ENCODE measurements at places on chromosomes 13 and 19.

DNA sequence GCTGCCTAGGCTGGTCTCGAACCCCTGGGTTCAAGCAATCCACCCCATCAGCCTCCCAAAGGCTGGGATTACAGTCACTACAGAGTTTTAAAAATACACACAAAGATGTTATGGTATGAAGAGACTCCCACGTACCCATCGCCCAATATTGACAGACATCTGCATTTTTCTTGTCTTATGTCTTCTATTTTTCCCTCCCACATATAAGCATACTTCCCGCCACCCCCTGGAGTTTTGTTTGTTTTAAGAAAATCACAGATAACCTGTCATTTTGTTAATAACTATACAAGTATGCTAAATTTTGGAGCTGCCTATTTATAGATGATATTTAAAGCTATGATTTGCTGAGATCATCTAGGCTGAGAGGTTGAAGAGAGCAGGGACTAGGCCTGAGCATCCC lies 6.2 kb upstream of the SMG9 start:
- DNase-seq = no peak

GRCh38 chr19:11227195-11227886 lies 12.1 kb upstream of the ANGPTL8 start:
- DNase-seq = no peak

DNA sequence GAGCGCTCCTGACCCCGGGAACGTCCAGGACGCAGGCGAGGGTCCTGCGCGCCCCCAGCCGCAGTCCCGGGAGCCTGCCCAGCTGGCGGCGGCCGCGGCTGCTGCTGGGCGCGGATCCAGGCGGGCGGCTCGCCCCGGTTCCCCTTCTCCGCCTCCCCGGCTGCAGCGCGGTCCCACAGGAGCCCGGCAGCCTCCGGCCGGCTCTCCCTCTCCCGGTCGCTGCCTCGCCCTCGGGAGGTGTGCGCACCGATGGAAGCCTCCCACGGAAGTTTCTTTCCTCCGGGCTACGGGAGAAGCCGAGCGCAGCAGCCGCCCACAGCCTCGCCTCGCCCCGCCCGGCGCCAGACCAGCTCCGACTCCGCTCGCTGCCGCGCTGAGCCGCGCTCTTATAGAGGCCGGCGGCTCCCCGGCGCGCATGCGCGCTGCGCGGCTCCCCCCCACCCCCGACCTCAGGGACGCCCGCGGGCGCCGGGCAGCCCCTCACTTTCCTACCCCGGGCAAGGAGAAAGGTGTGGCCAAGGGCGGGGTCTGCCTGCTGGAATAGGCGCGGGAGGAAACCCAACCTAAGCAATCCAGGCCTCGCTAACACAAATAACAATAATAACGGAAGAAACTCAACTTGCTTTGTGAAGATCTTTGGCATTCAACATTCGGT lies at the start of gene SHISA2:
Gene SHISA2, minus strand, starts transcription at position 360 of the 655 bp plus-strand sequence. CDS start 1,041 bp downstream, outside the sequence.
- DNase-seq = no peak

- no peak for DNase-seq
These were observed 20.7 kb upstream of the ZNF507 start for GRCh38 chr19:32324631-32325285.

- DNase-seq = no peak
These were observed 102.5 kb downstream of the GADD45B start for GRCh38 chr19:2578391-2578890.

DNA sequence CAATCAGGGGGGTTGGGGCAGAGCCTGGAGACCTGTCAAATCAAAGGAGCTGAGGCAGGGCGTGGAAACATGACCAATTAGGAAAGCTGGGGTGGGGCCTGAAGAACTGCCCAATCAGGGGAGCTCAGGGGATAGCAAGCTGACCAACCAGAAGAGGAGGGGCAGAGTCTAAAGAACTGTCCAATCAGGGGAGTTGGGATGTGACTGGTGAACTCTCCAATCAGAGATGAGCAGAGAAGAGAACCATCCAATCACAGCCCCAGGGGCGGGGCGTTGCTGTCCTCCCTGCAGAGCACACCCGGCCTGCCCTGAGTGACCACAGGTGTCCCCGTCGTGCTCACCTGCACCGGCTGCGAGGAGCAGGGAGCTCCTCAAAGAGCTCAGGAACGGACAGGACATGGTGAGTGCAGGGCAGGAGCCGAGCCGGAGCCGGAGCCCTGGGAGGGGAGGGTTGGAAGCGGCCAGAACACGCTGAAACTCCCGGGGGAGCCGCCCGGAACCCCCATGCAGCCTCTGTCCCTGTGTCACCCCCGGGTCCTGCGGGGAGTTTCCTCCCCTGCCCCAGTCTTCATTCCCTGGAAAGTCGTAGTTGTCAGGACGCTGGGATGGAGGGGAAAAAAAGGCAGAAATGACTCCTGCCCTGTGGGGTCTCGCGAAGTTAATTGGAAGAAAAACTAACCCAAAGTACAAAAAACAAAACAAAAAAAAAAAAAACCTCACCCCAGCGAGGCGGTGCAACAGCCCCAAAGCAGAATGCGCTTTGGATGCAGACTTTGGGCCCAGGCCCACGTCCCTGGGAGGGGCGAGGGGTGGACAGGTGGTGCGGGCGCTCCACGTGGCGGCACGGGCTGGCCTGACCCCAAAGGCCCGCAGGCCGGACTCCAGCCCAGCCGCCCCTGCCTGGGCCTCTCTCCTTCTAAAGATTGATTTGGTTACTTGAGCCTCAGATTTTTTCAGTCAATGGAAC lies at the start of gene ZNF556:
Gene ZNF556, plus strand, starts transcription at position 311 of the 967 bp plus-strand sequence. Its CDS starts 87 bp downstream, at position 398.
- no peak for DNase-seq

DNA sequence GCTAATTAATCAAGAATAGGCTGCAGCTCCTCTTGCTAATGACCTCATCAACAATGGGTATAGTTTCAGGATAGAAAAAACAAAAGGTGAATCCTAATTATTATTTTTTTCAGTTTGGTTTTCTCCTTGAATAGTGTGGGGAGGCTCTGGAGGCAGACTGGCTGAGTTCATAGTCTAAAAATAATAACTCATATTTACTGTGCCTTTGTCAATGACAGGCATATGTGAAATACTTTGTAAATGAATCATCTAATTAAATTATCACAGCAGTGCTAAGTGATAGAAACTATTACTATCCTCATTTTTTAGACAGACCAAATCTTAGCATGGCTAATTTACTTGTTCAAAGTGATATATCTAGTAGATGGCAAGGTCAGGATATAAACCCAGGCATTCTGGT lies 1261.0 kb upstream of the SLC10A2 start:
- no peak for DNase-seq

DNA sequence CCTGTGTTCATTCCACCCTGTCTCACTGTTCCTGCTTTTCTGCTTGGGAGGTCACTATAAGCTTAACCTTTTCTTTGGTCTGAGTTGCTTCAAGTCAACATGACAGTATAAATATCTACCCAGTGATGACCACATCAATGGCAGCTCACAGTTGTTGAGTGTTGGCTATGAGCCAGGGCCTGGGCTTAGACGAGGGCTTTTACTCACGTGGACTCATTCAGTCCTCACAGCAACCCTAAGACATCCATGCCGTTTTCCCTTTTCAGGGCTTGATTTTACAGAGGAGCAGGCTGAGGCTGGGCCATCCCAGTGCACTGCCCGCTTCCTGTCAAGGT lies 10.2 kb upstream of the CCDC97 start:
- DNase-seq = no peak

DNA sequence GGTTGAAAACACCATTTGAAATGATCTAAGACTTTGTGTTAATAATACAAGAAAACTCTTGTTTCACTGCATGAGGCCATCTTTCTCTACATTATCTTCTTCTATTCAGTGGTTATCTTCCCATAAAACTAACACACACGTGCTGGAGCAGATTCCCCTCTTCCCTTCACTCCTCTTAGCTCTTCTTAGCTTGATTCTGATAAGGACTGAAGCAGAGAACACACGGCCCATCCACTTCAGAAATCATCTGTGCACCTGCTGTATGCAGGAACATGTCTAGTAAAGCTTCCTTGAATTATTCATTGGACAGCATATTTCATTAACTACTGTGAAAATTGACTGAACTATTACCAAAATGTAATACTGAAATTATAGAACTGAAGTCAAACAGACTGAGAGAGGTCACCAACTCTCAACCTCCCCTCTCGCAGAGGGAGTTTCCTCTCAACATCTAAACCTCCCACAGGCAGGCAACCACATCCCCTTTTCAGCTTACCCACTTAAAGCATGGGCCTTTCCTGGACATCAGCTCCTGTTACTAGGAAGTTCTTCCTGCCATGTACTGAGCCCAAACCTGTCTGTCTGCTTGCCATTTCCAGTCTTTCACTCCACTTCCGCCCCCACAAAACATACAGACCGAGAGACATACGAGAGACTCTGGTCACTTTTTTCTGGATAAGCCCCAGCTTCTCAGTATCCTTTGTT lies 113.9 kb downstream of the CRYL1 start:
- DNase-seq = peak; percentile 56

- DNase-seq = no peak
These were observed 230.9 kb downstream of the TEX29 start for GRCh38 chr13:111551204-111551820.

- no peak for DNase-seq
These were observed 1525.9 kb upstream of the SLC10A2 start for GRCh38 chr13:104592127-104592526.

DNA sequence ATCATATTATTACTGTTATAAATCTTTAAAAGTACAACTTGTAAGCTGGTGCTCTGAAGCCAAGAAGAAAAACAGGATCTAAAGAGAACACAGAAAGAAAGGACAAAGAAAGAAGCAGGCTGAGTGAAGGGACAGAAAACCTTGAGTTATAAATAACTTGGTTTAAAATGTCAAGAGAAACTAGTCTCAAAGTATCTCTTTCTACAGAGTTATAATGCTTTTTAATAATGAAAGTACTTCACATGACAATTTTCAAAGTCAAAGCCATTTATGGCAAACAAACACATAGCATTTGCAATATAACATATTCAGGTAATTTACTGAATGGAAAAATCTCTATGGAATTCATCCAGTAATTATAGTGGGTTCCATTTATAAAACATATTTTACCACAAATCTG lies 33.4 kb downstream of the CAB39L start:
- no peak for DNase-seq

DNA sequence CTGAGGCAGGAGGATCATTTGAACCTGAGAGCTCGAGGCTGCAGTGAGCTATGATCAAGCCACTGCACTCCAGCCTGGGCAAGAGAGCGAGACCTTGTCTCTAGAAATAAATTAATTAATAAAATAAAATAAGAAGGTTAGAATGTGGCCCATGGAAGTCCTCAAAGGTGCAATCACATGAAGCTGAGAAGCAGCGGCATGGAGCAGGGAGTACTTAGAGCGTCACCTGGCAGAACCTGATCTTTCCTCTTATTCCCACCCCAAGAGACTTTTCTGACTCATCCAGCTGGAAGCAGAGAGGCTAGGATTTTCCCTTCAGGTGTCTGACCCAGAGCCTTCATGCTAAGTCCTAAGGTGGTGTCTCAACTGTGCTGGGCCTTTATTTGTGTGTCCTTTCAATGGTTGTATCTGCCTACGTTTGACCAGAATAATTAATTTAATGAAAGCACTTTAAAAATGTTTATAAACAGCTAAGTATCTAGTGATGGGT lies 8.9 kb upstream of the MRPS31 start:
- no peak for DNase-seq

DNA sequence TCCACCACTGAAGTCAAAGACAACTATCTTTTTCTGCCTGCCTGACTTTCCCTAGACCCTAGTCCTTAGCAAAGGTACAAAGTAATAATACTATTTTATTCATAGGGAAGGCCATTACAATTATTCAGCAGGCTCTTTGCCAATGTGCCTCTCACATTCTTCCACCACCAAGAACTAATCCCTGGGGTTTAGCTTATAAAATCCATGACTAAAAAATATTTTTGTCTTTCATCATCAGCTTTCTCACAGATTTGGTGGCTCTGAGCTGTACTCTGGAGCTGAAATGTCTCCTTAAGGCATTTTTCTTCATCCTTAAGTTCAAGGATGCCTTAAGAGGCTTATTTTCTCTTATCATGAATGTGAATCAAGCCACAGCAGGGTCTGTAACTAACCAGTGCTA lies 96.1 kb downstream of the OXGR1 start:
- no peak for DNase-seq

GRCh38 chr19:30733826-30734550 lies 361.8 kb downstream of the ZNF536 start:
- DNase-seq = no peak

GRCh38 chr19:3036119-3036976 lies 7.3 kb upstream of the TLE2 start:
- peak; percentile 80 for DNase-seq

DNA sequence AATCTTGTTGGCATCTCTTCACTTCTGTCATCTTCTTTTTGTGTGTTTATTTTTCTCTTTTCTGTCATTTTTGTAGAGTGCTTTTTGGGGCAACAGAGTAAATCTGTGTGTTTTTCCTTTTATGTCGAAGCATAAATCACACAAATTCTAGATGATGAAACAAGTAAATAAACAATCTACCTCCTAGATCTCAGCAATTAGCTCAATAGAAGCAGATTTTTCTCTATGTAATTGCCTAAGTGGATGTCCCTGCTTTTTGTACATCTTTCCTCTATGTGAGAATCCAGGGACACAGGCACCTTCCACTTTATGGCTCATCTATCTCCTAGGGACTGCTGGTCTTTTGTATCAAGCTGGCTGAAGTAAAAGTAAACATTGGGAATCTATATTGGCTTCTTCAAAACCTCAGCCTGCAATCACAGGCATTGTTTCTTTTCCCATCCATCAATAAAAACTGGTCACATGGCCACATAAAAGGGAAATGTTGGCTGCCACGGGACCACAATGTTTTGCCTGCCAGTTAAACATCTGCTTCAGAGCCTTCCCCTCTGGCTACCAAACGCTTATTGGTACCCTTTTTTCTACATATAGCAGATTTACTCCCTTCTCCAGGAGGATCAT lies 323.8 kb downstream of the LMO7 start:
- DNase-seq = no peak

DNA sequence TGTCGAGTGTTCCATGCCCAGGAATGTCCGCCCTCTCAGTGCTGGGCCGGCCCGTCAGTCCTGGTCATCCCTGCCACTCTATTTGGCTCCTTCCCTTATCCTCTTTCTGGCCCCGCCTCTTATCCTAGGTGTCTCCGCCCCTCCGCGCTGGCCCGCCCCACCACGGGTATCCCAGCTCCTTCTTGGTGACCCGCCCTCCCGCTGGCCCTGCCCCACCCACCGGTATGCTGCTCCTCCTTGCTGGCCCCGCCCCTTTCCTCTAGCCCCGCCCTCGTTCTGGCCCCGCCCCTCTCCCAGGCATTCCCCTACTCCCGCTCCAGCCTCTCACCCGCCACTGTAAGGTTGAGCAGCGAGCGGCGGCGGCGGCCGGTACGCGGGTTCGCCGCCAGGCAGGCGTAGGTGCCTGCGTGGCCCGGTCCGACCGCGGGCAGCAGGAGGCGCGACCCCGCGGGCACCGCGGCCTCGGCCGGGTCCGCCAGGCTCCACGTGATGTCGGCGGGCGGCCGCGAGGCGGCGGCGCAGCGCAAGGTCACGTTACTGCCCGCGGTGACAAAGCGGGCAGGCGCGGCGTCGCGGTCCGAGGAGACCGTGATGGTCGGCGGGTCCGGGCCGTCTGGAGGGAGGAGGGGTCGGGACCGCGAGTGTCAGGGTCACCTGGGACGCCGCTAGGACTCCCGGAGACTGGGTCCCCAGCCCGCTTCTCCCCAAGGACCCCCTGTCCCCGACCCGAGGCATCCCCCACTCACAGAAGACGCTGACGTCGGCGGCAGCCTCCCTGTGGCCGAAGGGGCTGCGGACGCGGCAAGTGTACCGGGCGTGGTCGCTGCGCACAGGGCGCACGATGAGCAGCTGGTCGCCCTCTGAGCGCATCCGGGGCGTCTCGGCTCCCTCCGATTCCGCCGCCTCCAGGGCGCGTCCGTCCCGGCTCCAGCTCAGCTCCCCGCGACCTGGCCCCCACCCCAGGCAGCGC lies 2.0 kb downstream of the VSIG10L start:
- DNase-seq = peak; percentile 94

- DNase-seq = no peak
These were observed 102.0 kb downstream of the DCLK1 start for GRCh38 chr13:36029166-36029565.

Data from T-helper 2 cell treated with Interferon-gamma antibody and Interleukin-4, amounts not matched to agents 5 μg/mL and 100 μg/mL, for 36 hours (primary cell).